ENCODE measurements at places on chromosomes 4 and X.

- H3K4me1 ChIP-seq: no peaks in the 10 kb centered on the region
Measured at GRCh38 chr4:142548491-142548890, 297.6 kb downstream of the INPP4B start.

GRCh38 chr4:15164571-15164970 is 162.3 kb downstream of the CPEB2 start:
- no peaks in the 10 kb centered on the region for H3K27me3 ChIP-seq
- DNase-seq: no peak
- H3K27ac ChIP-seq: no peak overlapping the region
- no peaks in the 10 kb centered on the region for H3K4me1 ChIP-seq
- H3K36me3 ChIP-seq: no peaks in the 10 kb centered on the region

DNA sequence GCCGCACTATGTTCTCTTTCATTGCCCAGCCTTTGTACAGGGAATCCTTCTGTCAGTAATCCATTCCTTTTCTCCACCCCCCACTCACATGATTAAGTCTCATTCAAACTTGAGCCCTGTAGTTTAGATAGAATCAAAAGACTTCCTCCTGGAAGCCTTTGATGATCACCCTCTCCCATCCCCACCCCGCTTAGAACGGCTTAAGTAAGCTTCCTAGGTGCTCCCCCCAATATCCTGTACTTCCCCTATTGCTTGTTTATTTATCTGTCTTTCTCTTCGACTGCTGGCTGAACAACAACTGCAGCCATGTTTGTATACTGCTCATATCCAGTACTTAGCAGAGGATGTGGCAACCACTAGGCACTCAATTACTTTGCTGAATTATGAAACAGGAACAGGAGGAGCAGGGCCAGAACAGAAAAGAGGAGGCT is 38.5 kb upstream of the GPC3 start:
- no peak for DNase-seq
- no peaks in the 10 kb centered on the region for H3K36me3 ChIP-seq
- H3K4me1 ChIP-seq: no peaks in the 10 kb centered on the region
- H3K4me3 ChIP-seq: no peak overlapping the region
- no peak overlapping the region for H3K27ac ChIP-seq

DNA sequence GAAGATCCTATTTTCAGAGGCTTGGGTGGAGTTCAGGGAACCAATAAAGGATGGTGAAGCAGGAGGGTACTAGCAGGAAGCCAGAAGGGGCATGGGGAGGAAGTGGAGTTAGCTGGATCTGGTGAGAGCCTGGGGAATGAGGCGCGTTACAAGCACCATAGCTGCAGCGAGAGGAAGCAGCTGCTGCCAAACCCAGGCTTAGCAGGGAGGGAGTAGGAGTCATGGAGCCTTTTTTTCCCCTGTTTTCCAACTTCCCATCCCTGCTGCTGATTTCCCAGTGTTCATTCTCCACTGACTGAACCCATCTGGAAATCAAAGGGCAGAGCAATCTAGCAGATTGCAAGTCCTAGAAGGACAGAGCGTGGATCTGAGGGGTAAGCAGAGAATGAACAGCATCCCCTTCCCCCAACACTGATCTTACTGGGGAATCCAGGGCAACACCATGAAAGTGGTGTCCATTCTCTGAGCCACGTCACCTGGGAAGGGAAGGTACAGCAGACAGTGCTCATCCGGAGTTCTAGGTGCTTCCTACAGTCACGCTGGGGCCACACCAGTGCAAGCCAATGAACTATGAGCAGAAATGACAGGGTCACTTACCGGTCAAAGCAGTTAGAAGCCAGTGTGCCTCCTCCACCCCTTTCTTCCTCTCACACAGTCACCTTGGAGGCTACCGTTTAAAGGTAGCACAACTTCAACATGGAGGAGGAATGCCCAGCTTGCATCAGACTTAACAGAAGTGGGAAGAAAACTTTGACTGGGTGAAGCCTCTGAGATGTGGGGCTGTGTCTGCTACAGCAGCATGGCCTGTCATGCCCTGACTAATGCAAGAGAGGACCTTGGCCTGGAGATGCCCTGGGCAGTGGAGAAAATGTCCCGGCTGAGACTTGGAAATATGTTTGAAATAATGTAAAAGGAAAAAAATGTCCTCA is 36.7 kb downstream of the SMIM20 start:
- no peak overlapping the region for H3K4me3 ChIP-seq
- no peaks in the 10 kb centered on the region for H3K36me3 ChIP-seq
- peaks cover 3% of the 10 kb centered on the region for H3K4me1 ChIP-seq
- H3K27ac ChIP-seq: no peak overlapping the region
- no peak for DNase-seq
- H3K27me3 ChIP-seq: no peaks in the 10 kb centered on the region

DNA sequence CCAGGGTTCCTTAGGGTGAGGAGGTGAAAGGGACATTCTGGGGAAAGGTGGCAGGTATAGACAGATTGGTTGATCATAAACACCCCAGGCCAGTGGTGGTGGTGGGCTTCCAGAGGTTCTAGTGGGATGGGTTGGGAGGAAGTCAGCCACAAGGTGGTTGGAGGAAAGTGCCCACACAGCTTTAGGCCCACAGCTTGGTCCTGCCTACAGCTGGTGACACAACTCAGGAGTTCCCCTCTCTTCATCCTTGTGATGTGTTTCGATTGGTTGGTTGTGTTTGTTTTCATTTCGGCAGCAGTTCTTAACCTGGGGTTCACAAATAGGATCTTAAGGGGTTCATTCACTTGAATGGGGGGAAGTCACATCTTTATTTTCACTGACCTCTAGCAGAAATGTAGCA is 157.0 kb downstream of the TMEM164 start:
- no peak for DNase-seq
- H3K27ac ChIP-seq: no peak overlapping the region
- no peaks in the 10 kb centered on the region for H3K4me1 ChIP-seq
- H3K4me3 ChIP-seq: no peak overlapping the region
- no peaks in the 10 kb centered on the region for H3K27me3 ChIP-seq

DNA sequence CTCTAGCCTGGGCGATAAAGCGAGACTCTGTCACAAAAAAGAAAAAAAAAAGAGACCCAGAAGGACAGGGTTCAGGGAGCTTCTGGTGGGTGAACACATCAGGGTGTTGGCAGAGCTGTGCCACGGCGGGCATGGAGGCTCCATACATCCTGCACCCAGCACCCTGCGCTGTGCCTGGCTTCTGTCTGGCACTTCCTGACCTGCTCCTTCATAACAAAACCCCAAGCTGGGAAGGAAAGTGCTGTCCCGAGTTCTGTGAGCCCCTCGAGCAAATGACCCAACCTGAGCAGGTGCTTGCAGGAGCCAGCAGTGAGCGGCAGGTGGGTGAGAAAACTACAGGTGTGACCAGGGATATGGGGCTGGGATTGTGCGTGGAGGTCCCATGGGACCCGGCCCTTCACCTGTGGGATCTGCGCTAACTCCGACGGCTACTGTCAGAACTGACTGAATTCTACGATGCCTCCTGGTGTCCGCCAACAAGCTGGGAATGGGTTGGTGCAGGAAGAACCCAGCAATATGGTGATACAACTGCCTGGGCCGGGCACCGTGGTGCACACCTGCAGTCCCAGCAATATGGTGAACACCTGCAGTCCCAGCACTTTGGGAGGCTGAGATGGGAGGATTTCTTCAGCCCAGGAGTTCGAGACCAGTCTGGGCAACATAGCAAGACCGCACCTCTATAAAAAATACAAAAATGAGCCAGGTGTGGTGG is 18.9 kb downstream of the ASMTL start:
- H3K4me1 ChIP-seq: no peaks in the 10 kb centered on the region
- H3K27ac ChIP-seq: no peak overlapping the region
- no peak for DNase-seq
- H3K4me3 ChIP-seq: no peak overlapping the region
